Adrenal gland (tissue), 19 donors: ENCODE measurements at places on chromosomes 5 and 9. TPM values are rescaled to one million over a fixed set of nuclear protein-coding genes. Genes with fewer than 3 reads are reported as not detected.
A peak's percentile ranks its signal among the peaks of the same experiment; 100 is the strongest.

The TMC1 gene
- total RNA-seq = not detected

The TCF7 gene
- total RNA-seq = 6.2 TPM

The ENHO gene
- not detected for total RNA-seq

DNA sequence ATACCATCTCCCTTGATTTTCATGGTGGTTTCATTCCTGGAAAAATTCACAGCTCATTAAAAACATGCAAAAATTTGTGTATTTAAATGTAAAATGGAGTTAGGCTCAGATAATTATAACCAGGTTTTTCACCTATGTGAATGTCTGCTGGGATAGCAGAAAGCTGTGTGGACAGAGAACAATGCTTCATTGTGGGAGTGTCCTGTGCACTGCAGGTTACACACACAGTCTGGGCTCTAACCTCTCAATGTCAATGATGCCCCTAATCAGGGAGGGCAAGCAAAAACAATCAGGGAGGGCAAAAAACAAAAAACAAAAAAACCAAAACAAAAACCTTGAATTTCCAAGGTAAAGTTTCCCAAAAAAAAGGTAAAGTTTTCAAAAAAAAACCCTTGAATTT, 158.9 kb upstream of the KLF9 start:
- H3K4me1 ChIP-seq = peaks cover 14% of the 10 kb centered on the region
- peak overlapping the region; percentile 41 for H3K27ac ChIP-seq
- no peaks in the 10 kb centered on the region for H3K27me3 ChIP-seq
- H3K4me3 ChIP-seq = no peak overlapping the region

The RAPGEF1 gene
- 38.6 TPM for total RNA-seq

- no peaks in the 10 kb centered on the region for H3K4me1 ChIP-seq
- DNase-seq = no peak
- no peaks in the 10 kb centered on the region for H3K27me3 ChIP-seq
- H3K36me3 ChIP-seq = peaks cover 34% of the 10 kb centered on the region
- H3K4me3 ChIP-seq = no peak overlapping the region
- no peak overlapping the region for H3K27ac ChIP-seq
Measured at GRCh38 chr5:10682801-10683525, 78.1 kb downstream of the DAP start.

- H3K36me3 ChIP-seq = no peaks in the 10 kb centered on the region
- peak; percentile 69 for DNase-seq
- H3K4me3 ChIP-seq = no peak overlapping the region
- H3K27ac ChIP-seq = no peak overlapping the region
- peaks cover 62% of the 10 kb centered on the region for H3K4me1 ChIP-seq
Measured at GRCh38 chr9:131676431-131676972, 63.4 kb downstream of the RAPGEF1 start.

GRCh38 chr9:134057307-134057657, 10.5 kb downstream of the BRD3 start:
- no peak overlapping the region for H3K4me3 ChIP-seq
- peak overlapping the region; percentile 80 for H3K27ac ChIP-seq
- peaks cover 64% of the 10 kb centered on the region for H3K4me1 ChIP-seq
- no peak for DNase-seq
- no peaks in the 10 kb centered on the region for H3K36me3 ChIP-seq

DNA sequence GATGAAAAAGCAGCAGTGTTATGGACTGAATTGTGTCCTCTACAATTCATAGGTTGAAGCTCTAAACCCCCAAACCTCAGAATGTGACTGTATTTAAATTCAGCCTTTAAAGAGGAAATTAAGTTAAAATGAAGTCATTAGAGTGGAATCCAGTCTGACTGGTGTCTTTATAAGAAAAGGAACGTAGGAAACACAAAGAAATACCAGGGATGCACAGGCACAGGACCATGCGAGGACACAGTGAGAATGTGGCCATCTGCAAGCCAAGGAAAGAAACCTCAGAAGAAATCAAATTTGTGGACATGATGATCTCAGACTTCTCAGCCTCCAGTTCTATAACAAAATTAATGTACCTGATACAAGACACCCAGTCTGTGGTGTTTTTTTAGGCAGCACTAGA, 971.2 kb upstream of the CDH9 start:
- no peaks in the 10 kb centered on the region for H3K27me3 ChIP-seq
- no peaks in the 10 kb centered on the region for H3K36me3 ChIP-seq
- no peak for DNase-seq
- H3K4me3 ChIP-seq = no peak overlapping the region
- H3K4me1 ChIP-seq = no peaks in the 10 kb centered on the region

DNA sequence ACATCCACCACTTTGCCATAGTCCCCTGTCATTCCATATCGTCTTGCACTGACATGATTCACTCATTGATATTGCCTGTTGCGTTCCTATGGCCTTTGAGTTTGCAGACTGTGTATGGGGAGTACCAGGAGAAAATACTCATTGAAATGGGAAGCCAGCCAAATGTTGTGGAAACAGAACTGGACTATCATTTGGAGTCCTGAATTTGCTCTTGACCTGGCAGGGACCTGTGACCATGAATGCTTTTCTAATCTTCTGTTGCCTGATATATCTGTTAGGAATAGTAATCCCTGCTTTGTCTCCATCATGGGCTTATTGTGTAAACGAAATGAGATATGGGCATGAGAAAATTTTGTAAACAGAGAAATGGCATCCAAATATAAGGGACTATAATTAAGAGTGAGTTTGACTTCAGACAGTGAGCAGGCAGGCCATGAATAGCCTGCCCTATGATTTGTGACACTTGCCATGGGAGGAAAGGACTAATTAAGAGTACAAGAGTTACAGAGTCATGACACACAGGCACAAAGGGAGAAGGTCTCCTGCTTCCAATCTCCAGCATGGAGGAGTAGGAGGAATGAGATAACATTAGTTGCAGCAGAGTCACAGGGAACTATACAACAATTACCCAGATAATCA, 572.9 kb upstream of the SGCD start:
- H3K36me3 ChIP-seq = no peaks in the 10 kb centered on the region
- H3K4me1 ChIP-seq = no peaks in the 10 kb centered on the region
- H3K27me3 ChIP-seq = no peaks in the 10 kb centered on the region
- no peak overlapping the region for H3K27ac ChIP-seq

The OTULIN gene
- 40.8 TPM for total RNA-seq

DNA sequence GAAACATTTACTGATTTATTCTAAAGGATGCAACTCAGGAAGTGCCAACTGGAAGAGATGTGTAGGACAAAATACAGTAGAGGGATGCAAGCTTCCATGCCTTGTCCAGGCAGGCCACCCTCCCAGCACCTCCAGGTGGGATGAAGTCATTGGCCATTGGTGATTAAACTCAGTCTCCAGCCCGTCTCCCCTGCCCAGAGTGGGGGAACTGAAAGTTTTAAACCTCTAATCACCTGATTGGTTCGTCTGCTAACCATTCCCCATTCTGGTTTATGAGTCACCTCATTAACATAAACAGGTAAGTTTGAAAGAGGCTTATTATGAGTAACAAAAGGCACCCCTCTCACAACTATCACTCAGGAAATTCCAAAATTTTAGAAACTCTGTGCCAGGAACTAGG, 8.1 kb downstream of the TNFAIP8 start:
- peaks cover 25% of the 10 kb centered on the region for H3K4me1 ChIP-seq
- no peak overlapping the region for H3K4me3 ChIP-seq
- no peak overlapping the region for H3K27ac ChIP-seq
- H3K27me3 ChIP-seq = no peaks in the 10 kb centered on the region
- H3K36me3 ChIP-seq = no peaks in the 10 kb centered on the region
- no peak for DNase-seq

- no peaks in the 10 kb centered on the region for H3K4me1 ChIP-seq
- no peak overlapping the region for H3K4me3 ChIP-seq
- H3K36me3 ChIP-seq = no peaks in the 10 kb centered on the region
Measured at GRCh38 chr5:55897206-55897894, 46.2 kb downstream of the IL31RA start.

The DOK3 gene
- total RNA-seq = 49.1 TPM

DNA sequence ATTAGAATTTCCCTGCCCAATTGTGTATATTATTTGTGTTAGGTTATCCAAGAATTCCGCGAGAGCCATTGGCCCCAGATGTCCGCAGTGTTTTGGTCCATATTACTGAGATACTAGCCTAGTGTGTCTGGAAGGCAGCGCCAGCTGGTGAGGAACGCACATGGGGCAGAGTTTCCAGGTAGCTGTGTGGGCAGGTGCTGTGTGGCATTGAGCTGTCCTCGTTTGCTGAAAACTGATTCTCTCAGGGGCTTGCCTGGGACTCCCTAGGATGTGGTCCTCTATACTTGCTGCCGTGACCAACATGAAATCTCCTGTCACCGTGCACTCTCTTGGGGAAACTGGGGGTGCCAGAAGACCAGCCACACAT, 288.7 kb downstream of the FANCC start:
- H3K4me1 ChIP-seq = peaks cover 60% of the 10 kb centered on the region
- H3K4me3 ChIP-seq = no peak overlapping the region
- peak overlapping the region; percentile 3 for H3K27ac ChIP-seq
- no peaks in the 10 kb centered on the region for H3K27me3 ChIP-seq
- DNase-seq = no peak

The SPINK4 gene
- not detected for total RNA-seq

GRCh38 chr5:110968246-110969005, 103.1 kb upstream of the TSLP start:
- no peaks in the 10 kb centered on the region for H3K27me3 ChIP-seq
- H3K4me1 ChIP-seq = no peaks in the 10 kb centered on the region
- H3K27ac ChIP-seq = no peak overlapping the region
- DNase-seq = no peak
- H3K4me3 ChIP-seq = no peak overlapping the region
- H3K36me3 ChIP-seq = no peaks in the 10 kb centered on the region

GRCh38 chr9:101342595-101342994, 42.2 kb downstream of the BAAT start:
- no peaks in the 10 kb centered on the region for H3K4me1 ChIP-seq
- no peaks in the 10 kb centered on the region for H3K36me3 ChIP-seq
- H3K27me3 ChIP-seq = no peaks in the 10 kb centered on the region
- no peak for DNase-seq
- H3K4me3 ChIP-seq = no peak overlapping the region
- no peak overlapping the region for H3K27ac ChIP-seq

DNA sequence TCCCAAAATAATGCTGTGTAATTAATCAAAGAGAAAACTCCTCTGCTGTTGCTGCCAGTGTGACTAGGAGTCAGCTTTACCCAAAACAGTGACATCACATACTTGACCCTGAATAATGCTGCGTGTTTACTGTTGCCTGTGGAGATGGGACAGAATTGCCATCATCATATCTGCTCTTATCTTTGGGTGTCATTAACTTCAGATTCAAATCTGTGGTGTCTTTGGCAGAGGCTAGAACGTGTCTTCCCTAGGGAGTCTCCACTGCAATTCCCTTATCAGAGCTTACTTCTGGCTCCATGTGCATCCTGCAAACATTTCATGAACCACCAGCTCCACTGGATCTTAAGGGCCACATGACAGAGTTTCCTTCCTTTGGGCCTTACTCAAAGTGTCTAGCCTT, 88.9 kb upstream of the MRPS30 start:
- no peaks in the 10 kb centered on the region for H3K36me3 ChIP-seq
- H3K4me1 ChIP-seq = no peaks in the 10 kb centered on the region
- no peaks in the 10 kb centered on the region for H3K27me3 ChIP-seq
- H3K27ac ChIP-seq = no peak overlapping the region
- no peak overlapping the region for H3K4me3 ChIP-seq
- DNase-seq = no peak

- no peak overlapping the region for H3K4me3 ChIP-seq
- peak overlapping the region; percentile 2 for H3K27ac ChIP-seq
- no peaks in the 10 kb centered on the region for H3K36me3 ChIP-seq
- no peaks in the 10 kb centered on the region for H3K27me3 ChIP-seq
- H3K4me1 ChIP-seq = peaks cover 17% of the 10 kb centered on the region
- DNase-seq = no peak
Measured at GRCh38 chr9:89442501-89442978, 55.4 kb downstream of the SEMA4D start.

- no peaks in the 10 kb centered on the region for H3K4me1 ChIP-seq
- DNase-seq = no peak
Measured at GRCh38 chr5:107218457-107219193, 452.1 kb downstream of the EFNA5 start.

The FOXE1 gene
- not detected for total RNA-seq

The PAPPA gene
- 1.1 TPM for total RNA-seq

- H3K27me3 ChIP-seq = no peaks in the 10 kb centered on the region
- no peaks in the 10 kb centered on the region for H3K36me3 ChIP-seq
- no peaks in the 10 kb centered on the region for H3K4me1 ChIP-seq
- no peak overlapping the region for H3K27ac ChIP-seq
- no peak overlapping the region for H3K4me3 ChIP-seq
- DNase-seq = no peak
Measured at GRCh38 chr5:127562252-127562651, 44.8 kb downstream of the PRRC1 start.

DNA sequence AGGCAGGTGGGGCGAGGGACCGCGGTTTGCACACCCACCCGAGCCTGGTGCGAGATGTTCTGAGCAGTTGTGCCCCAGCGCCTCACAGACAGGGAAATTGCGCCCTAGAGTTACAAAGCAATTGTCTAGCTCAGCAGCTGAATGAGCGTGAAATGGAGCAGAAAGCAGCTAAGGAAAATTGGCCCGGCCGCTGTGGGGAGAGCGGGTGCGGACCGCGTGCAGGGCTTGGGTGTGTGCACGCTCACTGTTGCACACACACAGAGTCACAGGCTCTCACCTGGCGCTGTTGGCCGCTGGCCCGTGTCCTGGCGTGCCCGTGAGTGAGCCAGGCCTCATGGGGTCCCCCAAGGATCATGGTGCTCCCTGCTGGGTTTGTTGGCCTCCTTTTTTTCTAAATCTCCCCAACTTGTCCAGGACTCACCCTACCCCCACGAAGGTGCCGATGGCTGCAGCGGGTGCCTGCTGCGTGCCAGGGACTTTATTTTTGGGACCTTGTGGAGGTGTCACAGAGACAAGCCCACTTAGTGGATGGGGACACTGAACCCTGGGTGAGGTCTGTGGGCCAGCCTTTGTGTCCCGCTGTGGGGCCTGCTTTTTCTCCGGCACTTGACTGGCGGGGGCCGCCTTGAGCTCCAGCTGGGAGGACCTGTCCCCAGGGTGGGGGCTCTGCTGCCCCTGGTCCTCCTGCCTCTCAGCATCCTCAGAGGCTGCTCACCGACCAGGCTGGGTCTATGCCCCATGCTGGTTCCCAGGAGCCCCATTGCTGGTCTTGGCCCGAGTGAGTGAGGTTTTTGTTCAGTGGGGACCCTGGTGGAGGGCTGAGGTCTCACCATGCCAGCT, 5.2 kb downstream of the RXRA start:
- no peak overlapping the region for H3K27ac ChIP-seq
- H3K36me3 ChIP-seq = no peaks in the 10 kb centered on the region
- DNase-seq = no peak

The RIC1 gene
- total RNA-seq = 18.9 TPM

DNA sequence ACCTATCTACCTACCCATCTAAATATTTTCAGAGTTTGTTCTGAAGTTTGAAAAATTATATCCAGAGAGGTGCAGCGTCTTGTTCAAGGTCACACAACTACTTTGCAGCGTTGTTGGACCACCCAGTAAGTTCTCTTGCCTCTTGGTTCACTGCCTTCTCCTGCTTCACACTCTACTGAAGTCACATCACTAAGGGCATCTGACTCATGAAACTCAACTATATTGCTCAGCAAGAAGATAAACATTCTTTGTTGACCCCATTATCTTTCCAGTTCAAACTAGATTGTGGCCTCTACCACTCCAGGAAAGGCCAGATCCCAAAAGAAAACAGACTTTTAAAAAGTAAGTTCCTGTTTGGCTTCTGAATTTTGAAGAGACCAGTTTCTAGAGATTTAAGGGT, 326.9 kb downstream of the SLIT3 start:
- no peaks in the 10 kb centered on the region for H3K4me1 ChIP-seq
- H3K27me3 ChIP-seq = no peaks in the 10 kb centered on the region
- no peaks in the 10 kb centered on the region for H3K36me3 ChIP-seq
- DNase-seq = no peak
- H3K4me3 ChIP-seq = no peak overlapping the region
